Activated CD4-positive, alpha-beta memory T cell treated with anti-CD3 and anti-CD28 coated beads for 36 hours (primary cell): ENCODE measurements at places on chromosomes 16 and 17. TPM values are rescaled to one million over a fixed set of nuclear protein-coding genes. Genes with fewer than 3 reads are reported as not detected.

- H3K4me3 ChIP-seq, result no peak overlapping the region
Observed at GRCh38 chr17:61209106-61209439, 190.6 kb upstream of the TBX2 start.

Gene GAST
- not detected for total RNA-seq

DNA sequence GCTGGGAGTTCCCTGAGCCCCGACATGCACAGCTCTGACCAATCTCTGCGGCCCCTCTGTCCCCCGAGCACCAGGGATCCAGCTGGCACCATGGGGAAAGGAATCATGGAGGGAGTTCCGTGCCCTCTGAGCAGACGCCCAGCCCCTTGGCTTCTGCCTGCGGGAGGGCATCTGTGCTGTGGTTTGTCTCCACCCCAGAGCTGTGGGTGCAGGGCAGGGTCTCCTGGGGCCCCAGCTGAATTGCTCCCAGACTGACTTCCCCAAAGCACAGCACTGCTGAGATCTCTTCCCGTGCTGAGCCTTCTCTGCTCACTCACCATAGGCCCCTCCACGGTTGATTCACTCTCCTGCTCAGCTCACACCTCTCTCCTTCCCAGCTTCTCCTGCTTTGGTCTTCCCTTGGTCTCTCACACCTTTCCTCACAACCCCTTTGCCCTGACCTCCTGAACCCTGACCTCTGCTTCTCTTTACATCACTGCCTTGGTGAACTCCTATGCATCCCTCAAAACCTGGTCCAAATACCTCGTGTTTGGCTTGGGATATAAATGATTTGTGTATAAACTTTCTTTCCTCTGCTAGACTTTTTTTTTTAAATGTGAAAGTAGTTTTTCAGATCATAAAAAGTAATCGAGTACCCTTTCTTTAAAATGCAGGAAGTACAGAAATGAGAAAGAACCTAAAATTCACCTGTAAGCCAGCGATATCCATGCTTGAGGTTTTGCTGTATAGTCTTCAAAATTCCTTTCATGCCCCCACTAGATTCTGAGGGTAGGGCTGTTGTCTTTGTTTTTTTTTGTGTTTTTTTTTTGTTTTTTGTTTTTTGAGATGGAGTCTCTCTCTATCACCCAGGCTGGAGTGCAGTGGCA is 265.3 kb downstream of the SEC14L1 start:
- H3K4me1 ChIP-seq, result peaks cover 88% of the 10 kb centered on the region
- peak overlapping the region; percentile 94 for H3K4me3 ChIP-seq
- DNase-seq, result no peak
- H3K27me3 ChIP-seq, result no peaks in the 10 kb centered on the region

Gene OR1F1
- total RNA-seq, result not detected

Gene PIK3R5
- total RNA-seq, result 20.7 TPM

DNA sequence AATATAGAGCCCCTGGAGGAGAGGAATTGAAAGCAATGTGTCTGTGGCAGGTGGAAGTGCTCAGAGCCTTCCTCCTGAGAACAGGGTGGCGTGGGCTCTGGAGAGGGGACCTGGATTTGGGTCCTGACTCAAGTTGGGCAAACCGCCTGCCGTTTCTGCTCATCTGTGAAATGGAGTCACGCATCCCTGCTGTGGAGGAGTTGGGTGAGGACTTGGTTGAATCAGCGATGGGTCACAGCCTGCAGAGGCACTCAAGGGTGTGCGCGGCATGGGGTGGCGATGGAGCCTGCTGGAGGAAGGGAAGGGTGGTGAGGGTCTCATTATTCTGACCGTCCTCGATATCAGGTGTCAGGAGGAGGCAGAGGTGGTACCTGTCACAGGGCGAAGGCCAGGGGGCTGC is 3.1 kb downstream of the ADAD2 start:
- no peak overlapping the region for H3K4me3 ChIP-seq
- H3K27ac ChIP-seq, result no peak overlapping the region

Gene GPR142
- not detected for total RNA-seq

Gene ETV4
- 4.2 TPM for total RNA-seq

GRCh38 chr16:20271893-20272292 is 55.4 kb downstream of the GP2 start:
- DNase-seq, result no peak
- H3K4me3 ChIP-seq, result no peak overlapping the region
- no peaks in the 10 kb centered on the region for H3K27me3 ChIP-seq
- H3K4me1 ChIP-seq, result no peaks in the 10 kb centered on the region

Gene AFMID
- 19.0 TPM for total RNA-seq

Gene ANKRD40CL
- total RNA-seq, result not detected

DNA sequence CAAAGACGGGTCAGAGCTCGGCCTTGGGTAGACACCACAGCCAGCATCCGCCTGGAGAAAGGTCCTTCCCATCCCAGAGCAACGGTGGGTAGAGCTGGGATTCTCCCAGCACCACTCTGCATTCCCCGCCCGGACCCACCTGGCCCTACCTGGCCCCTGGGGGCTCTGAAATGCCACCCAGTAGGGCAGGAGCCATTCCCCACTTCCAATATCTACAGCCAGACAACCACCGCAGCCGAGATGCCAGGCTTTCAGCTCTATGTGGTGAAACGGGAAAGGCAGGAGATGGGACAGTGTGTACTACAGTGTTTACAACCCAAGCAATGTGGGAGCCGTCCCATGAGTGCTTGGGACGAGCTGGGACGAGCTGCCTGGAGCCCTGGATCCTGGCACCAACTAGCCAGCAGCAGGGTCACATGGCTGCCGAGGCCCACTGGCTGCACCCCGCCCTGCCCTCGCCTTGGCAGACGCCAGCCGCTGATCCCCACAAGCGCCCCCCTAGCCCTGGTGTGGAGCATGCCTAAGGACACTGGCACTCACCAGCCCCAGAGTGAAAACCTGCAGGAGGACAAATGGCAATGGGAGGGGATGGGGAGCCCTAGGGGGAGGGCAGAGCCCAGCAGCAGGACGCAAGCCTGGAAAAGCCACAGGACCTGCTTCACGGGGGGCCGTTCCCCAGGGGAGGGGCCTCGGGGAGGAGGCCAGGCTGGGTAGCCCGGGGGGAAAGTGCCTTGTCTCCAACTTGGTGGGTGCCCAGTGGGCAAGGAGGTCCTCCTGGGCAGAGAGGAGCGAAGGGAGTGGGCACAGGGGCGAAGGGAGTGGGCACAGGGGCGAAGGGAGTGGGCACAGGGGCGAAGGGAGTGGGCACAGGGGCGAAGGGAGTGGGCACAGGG is 13.5 kb downstream of the TMC6 start:
- no peak overlapping the region for H3K4me3 ChIP-seq
- no peaks in the 10 kb centered on the region for H3K27me3 ChIP-seq
- peaks cover 34% of the 10 kb centered on the region for H3K36me3 ChIP-seq
- no peak overlapping the region for H3K27ac ChIP-seq
- DNase-seq, result no peak

Gene SPN
- 109 TPM for total RNA-seq

DNA sequence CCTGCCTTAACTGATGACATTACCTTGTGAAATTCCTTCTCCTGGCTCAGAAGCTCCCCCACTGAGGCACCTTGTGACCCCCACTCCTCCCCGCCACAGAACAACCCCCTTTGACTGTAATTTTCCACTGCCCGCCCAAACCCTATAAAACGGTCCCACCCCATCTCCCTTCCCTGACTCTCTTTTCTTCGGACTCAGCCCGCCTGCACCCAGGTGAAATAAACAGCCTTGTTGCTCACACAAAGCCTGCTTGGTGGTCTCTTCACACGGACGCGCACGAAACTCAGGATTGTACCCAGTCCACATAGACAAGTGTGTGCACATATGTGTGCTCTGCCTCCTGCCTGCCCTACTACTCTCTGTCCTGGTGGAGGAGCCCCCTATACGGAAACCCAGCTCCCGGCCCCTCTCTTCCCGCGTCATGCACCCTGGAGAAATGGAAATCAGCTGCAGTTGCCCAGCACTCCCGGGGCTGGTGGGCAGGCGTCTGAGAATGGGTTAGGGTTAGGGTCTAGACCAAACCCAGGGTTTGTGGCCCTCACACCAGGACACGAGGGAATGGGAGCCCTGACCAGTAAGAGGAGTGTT is 2.4 kb upstream of the RHBDF1 start:
- no peak overlapping the region for H3K4me3 ChIP-seq
- no peak for DNase-seq
- H3K36me3 ChIP-seq, result peaks cover 4% of the 10 kb centered on the region
- peaks cover 25% of the 10 kb centered on the region for H3K27me3 ChIP-seq
- peaks cover 29% of the 10 kb centered on the region for H3K4me1 ChIP-seq
- H3K27ac ChIP-seq, result no peak overlapping the region

Gene KCNJ12
- total RNA-seq, result not detected

Gene TP53TG3
- not detected for total RNA-seq

- H3K36me3 ChIP-seq, result no peaks in the 10 kb centered on the region
- peaks cover 8% of the 10 kb centered on the region for H3K4me1 ChIP-seq
- H3K27ac ChIP-seq, result no peak overlapping the region
- no peak for DNase-seq
Observed at GRCh38 chr17:80422981-80423380, 8.0 kb downstream of the ENDOV start.

Gene SNF8
- 105 TPM for total RNA-seq

Gene KRTAP9-8
- not detected for total RNA-seq

- no peak overlapping the region for H3K4me3 ChIP-seq
- H3K27me3 ChIP-seq, result no peaks in the 10 kb centered on the region
- H3K4me1 ChIP-seq, result no peaks in the 10 kb centered on the region
- no peak overlapping the region for H3K27ac ChIP-seq
- no peak for DNase-seq
Observed at GRCh38 chr17:37079735-37080134, 131.0 kb downstream of the AATF start.
